ENCODE measurements at places on chromosomes 6 and 20.

DNA sequence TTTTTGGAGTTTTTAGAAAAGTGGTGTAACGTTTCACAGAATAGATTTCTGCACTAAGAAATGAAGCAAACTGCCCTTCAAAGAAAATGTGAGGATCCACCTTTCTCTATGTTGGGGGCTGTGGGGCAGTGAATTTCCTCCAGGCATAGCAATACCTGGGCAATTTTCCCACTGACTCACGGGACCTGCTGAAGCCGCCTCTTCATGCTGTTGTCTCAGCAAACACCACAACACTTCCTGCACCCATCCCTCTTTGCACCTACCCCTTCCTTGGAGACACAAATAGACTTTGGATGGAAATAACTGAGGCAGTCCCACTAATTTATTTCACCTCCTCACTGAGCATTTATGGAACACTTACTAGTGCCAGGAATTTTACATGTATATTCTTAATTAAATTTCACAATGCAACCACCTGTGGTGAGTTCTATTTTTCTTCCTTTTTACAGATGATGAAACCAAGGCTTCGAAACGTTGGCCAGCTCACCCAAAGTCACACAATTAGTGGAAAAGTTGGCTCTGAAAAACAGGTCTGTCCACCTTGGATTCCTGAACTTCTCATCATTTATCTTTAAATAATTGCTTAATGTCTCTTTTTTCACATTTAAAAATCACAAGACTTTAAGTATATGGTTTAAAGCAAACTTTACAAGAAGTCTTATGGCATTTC is 17.2 kb upstream of the ADGRF1 start:
- DNase-seq: no peak

DNA sequence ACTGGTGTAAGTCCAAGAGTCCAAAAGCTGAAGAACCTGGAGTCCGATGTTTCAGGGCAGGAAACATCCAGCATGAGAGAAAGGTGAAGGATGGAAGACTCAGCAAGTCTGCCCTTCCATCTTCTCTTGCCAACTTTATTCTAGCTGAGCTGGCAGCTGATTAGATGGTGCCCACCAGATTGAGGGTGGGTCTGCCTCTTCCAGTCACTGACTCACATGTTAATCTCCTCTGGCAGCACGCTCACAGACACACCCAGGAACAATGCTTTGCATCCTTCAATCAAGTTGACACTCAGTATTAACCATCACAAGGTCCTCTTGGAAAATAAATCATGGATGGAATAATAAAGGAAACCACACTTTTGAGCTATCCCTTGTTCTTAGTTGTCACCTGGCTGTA is 121.2 kb downstream of the MAP3K7 start:
- DNase-seq: no peak

- no peak for DNase-seq
Observed at GRCh38 chr6:158969148-158969547, 30.9 kb downstream of the RSPH3 start.

DNA sequence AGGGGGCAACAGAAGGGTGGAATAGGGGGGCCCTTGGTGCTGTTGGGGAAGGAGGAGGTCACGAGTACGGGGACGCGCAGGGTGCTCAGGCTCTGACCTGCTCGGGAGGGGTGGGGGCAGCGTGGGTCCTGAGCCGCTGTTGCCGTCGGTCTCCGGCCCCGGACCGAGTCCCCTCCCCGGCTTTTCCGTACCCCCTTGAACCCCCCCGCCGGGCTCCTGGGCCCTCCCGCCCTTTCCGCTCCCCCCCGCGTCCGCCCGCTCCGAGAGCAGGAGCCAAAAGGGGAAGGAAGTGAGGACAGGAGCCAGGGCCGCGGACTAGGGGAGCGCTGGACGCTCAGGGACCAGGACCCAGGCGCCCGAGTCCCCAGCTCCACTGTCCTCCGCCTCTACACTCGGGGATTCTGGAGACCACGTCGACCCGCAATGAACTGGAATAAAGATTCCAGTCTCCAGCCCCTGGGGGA is at the start of gene RGL2:
Gene RGL2, minus strand, starts transcription at position 170 of the 464 bp plus-strand sequence. CDS start 332 bp downstream, outside the sequence.
- peak; percentile 95 for DNase-seq

- DNase-seq: no peak
Observed at GRCh38 chr20:4665591-4665990, 56.1 kb upstream of the PRND start.

- DNase-seq: no peak
Observed at GRCh38 chr6:105824732-105825131, 261.4 kb upstream of the PRDM1 start.

DNA sequence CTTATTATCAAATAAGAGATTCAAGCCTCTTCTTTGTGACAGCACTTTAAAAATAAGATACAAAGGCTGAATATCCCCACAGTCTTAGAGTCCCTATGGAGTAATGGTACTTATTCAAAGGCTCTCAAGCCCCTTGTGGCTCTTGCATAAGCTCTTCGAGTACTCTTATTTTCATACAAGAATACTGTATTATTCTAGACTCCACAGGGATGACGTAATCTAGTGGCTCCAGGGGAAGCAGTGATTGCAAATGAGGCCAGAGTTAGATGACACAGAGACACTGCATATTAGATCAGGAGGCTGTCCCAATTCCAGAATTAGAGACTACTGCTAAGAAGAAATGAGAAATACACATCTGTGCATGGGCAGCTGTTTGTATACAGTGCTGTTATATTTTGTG is 1195.9 kb upstream of the MAP3K7 start:
- DNase-seq: no peak

GRCh38 chr6:35038076-35038475 is 103.1 kb downstream of the TCP11 start:
- DNase-seq: no peak

DNA sequence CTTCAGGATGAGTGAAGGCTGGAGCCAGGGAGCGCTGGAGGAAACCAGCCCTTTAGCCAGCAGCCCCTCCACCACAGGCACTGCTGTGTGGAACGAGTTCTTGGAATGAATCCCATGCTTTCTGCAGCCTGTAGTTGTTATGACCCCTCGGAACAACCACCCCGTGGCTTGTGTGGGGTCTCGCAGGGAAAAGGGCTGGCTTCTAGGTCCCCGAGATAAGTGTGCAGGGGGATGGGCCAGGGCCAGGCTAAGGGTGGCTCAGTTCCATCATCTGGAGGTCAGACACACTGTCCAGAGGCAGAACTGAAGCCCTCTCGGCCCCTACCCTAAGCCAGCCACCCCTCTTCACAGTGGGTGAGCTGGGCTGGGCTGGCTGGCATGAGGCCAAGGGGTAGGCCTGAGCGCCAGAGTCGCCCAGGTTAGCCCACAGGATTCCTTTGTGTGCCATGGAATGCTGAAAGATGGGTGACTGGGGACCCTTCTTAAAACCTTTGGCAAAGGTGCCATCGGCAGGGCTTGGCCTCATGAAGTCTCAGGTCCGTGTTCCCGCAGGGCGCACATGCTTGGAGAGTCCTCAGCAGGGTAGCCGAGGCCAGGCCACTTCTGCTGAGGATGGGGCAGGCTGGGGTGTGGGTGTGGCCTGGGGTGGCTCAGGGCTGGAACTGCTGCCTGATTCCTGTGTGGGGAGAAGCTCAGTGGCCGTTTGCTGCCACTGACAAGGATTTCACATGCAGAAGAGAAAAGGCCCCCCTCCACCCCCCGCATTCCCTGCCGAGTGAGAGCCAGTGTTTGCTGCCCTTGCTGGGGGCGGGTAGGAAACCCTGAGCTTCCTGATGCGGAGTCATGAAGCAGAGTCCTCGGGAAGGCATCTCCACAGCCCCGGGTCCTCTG is 24.6 kb downstream of the SPATA2 start:
- DNase-seq: peak; percentile 70

GRCh38 chr6:37323580-37323979 is 30.2 kb upstream of the RNF8 start:
- DNase-seq: no peak

DNA sequence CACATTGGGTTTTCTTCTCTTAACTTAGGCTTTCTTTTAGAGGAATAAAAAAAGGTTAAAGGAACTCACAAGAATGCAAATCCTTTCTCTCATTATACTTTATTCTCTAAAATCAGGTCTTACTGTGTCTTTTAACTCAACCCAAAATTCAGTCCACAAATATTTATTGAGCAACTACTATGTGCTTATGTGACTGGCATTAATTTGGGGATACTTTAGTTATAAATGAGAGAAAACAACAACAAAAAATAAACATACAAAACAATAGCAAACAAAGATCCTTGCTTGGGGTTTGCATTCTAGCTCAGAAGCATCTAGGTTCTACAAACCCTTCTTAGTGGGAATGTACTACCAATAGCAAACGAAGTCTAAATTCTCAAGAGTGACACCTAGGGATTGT is 266.2 kb downstream of the UTRN start:
- no peak for DNase-seq

GRCh38 chr20:32480371-32481241 is 104.5 kb downstream of the NOL4L start:
- peak; percentile 34 for DNase-seq

- no peak for DNase-seq
Observed at GRCh38 chr6:130259557-130259956, 36.8 kb upstream of the SAMD3 start.

All from Right ventricle myocardium inferior (tissue), 1 donor.